ENCODE measurements at places on chromosomes 7 and 10.

GRCh38 chr7:82443036-82443546 lies 486 bp downstream of the CACNA2D1 start:
- no peak for DNase-seq

GRCh38 chr7:47338026-47338425 lies 243.9 kb downstream of the TNS3 start:
- DNase-seq, result no peak

DNA sequence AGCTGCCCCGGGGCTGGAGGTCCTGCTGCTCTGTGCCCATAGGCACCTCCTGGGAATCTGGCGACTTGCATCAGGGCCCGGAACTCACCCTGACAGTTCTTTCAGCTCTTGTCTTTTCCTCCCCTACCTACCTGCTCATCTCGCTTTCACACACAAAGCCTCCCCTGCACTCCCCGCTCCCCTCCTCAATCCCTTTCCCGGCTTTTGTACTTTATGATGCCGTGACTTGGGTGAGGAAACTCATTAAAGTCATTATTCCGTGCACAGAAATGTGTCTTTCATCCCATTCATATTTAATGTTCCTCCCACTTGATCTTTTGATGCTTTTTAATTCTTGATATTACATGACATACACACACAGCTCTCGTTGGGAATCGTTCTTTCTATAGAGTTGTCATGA lies 218.6 kb downstream of the RPS24 start:
- DNase-seq, result no peak

DNA sequence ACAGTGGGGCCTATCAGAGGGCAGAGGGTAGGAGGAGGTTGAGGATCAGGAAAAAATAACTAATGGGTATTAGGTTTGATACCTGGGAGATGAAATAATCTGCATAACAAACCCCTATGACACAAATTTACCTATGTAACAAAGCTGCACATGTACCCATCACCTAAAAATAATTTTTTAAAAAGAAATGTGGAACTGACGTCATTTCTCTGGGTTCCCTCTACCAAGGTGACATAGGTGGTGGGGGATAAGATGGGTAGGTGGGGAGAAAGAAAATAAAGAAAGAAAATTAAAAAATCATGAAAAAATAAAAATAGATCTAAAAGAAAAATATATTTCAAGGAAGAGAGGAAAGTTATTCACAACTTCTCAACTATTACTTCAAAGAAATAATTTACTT lies 153.1 kb upstream of the SORCS1 start:
- DNase-seq, result no peak

GRCh38 chr7:7736671-7737070 lies 18.3 kb upstream of the RPA3 start:
- no peak for DNase-seq

- no peak for DNase-seq
Measured at GRCh38 chr10:29783201-29783947, 148.6 kb upstream of the SVIL start.

GRCh38 chr7:81705206-81705605 lies 64.6 kb downstream of the HGF start:
- no peak for DNase-seq

DNA sequence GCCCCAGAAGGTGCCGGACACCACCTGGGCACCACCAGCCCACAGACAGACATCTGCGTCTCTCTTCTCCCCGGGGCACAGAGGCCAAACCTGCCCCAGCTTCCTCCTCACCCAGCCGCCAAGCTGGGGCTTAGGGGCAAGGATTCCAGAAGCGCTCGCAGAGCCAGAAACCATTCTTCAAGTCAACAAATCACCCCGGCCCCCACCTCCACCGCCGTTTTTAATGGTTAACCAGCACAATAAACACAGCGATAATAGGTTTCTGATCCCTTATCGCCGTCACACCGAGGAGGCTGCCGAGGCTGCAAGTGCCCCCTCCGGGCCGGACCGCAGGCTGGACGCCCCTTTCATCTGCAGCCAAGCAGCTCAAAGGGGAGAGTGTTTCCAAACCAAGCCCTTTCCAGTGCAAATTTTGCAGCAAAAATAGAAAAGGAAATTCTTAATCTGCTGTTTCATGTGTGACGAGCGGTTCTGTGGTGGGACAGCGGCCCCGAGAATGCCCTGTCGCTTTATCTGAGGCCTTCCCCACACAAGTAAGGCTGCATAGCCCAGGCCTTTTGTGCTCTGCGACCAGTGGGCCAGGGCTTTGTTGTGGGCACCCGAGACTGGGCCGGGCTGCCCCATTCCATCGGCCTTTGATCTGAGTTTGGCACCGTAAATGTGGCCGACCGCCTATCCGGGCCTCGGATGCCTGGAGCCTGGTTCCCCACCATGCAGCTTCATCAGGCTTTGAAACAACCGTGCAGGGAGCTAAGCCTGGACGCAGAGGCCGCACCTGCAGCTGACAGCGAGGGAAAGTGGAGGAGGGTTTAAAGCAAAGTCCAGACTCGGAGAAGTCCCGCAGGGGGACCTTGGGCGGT lies 83.2 kb downstream of the FOXL3 start:
- no peak for DNase-seq

DNA sequence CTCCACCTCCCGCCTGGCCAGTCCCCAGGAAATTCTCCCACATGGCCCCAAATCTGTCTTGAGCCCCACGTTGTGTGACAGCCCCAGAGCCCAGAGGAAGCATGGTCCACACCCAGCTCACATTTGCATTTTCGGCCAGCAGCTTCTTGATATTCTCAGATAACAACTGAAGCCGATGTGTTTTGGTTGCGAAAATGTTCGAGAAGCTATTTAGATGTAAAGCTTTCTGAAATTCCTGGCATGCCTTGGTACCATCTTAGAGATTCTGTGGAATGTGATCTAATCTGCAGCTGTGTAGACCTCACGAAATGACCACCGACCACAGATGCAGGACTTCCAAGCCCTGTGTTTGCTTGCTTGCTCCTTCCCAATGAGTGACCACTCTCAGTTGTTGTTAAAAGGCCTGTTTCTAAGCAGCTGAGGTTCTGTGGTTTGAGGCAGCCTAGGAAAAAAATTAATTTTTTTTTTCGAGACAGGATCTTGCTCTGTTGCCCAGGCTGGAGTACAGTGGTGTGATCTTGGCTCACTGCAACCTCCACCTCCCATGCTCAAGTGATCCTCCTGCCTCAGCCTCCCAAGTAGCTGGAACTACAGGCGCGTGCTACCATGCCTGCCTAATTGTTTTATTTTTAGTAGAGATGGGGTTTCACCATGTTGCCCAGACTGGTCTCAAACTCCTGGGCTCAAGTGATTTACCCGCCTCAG lies 8.8 kb downstream of the SLC4A2 start:
- DNase-seq, result no peak

DNA sequence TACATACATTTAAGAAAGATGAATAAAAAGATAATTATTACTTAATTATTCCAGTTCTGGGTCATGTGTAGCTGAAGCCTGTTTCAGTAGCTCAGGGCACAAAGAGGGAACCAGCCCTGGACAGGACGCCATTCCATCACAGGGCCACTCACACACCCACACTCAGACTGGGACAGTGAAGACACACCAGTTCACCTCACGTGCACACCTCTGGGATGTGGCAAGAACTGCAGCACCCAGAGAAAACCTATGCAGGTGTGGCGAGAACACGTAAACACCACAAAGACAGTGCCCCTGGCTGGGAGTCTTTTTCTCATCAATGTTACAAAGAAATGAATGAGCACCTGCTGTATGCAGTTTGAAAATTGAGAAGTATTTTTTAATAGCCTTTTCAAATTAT lies 1.6 kb upstream of the IDI1 start:
- DNase-seq, result peak; percentile 28

DNA sequence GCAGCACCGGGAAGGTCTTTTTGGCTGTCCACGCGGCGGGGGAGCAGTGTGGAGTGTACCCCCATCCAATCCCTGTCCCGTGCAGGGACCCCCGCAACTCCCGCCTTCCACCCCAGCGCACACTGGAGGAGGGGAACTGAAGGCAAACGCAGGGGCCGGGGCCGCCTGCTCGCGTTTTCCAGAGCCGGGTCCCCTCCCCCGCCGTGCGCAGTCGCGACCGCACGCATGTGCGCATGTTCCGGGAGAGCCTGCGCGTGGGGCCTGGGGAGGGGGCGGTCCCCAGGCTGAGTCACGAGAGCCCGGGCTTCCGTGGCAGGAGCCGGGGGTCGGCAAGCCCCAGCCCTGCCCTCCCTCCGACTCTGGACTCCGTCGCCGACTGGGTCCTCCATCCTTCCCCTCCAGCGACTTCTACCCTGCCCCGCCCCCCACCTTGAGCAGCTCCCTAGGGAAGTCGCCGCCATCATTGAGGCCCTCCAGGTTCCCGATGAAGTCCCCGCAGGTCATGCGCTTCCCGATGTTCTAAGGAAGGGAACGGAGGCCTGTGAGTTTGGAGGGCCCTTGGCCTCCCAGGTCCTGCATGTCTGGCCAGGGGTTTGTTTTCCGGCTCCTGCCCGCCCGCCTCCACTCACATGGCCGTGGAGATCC lies 8.0 kb downstream of the PSD start:
- peak; percentile 64 for DNase-seq

DNA sequence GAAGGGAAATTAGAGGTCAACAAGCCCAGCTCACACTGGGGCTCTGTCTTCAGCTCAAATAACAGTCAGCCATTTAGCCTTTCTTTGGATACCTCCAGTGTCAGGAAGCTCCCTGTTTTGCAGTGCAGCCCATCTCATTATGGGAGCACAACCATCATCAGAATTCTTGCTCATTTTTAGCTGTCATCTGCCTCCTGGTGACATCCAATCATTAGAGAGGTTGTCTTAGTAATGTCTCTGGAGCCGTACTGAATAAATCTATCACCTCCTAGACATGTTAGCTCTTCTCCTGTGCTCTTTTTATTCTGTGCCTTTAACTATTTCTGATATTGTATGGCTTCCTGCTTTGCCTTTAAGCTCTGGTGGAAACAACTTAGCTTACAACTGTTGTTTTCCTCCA lies 74.5 kb downstream of the CHRM2 start:
- no peak for DNase-seq

DNA sequence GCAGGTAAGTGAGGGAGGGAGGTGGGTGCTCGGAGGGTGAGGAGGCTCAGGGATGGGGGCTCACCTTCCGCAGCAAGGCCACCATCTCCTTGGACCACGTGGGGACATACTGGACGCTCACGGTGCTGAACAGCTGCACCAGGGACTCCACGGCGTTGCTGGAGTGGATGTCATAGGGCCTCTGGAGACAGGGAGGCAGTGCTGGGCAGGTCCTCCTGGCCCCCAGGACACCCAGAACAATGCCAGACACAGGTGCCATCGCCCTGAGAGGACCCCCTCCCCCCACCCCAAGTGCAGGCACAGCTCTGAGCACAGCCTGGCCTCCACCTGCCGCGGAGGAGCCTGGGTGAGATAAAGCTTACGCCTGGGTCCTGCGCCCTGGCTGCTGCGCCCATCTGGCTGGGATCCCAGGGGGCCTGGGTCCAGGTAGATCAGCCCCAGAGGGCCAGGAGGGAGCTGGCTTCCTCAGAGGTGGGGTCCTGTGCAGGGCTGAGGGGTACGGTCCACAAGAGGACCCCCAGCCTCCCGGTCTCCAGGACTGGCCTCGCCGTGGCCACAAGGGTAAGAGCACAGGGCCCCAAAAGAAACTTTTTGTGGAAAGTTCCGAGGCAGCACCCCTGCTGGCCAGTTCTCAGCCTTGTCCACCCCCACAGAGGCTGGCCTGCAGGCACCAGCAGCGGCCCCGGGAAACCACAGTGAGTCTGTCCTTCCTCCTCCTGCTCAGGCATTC lies 37.8 kb downstream of the DPYSL4 start:
- DNase-seq, result no peak

GRCh38 chr7:144588559-144589051 lies 185.1 kb upstream of the NOBOX start:
- DNase-seq, result no peak

DNA sequence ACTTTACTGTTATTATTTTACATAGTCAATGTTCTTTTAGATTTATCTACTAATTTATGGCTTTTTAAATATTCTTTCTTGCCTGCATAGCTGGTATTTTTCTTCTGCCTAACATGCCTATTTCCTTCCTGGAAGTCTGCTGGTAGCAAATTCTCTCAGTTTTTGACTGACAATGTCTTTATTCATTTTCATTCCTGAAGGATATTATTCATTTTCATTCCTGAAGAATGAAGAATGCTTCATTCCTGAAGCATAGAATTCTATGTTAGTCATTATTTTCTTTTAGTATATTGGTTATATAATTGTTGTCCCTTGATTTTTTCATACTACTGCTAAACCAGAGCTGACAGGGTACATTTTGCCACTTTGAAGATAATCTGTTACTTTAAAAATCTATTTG lies 41.8 kb downstream of the TMEM168 start:
- DNase-seq, result no peak

GRCh38 chr7:92833766-92834506 lies 2.4 kb downstream of the CDK6 start:
- DNase-seq, result peak; percentile 77

DNA sequence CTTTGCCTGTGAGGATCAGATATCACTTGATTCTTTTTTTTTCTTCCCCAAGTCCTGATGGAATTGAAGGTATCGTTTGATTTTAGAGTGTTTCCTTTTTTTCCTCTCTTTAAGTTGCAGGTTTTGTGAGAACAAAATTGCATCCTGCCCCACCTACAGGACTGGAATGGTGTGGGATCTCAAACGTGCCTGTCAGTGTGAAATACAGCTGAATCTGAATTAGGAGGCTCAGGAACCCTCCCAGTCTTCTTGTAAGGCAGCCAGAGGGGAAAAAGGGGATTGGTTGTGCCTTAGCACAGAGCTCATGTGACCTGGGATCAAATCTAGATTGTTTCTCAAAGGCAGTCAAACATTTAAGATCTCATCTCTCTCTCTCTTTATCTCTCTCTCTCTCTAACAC lies 32.7 kb upstream of the KLHL7 start:
- DNase-seq, result no peak

GRCh38 chr7:27210441-27211083 lies 10.7 kb upstream of the HOXA13 start:
- peak; percentile 52 for DNase-seq

GRCh38 chr7:80678707-80679106 lies 40.3 kb downstream of the CD36 start:
- no peak for DNase-seq

- no peak for DNase-seq
Measured at GRCh38 chr7:45417735-45418134, 156.4 kb upstream of the ADCY1 start.

DNA sequence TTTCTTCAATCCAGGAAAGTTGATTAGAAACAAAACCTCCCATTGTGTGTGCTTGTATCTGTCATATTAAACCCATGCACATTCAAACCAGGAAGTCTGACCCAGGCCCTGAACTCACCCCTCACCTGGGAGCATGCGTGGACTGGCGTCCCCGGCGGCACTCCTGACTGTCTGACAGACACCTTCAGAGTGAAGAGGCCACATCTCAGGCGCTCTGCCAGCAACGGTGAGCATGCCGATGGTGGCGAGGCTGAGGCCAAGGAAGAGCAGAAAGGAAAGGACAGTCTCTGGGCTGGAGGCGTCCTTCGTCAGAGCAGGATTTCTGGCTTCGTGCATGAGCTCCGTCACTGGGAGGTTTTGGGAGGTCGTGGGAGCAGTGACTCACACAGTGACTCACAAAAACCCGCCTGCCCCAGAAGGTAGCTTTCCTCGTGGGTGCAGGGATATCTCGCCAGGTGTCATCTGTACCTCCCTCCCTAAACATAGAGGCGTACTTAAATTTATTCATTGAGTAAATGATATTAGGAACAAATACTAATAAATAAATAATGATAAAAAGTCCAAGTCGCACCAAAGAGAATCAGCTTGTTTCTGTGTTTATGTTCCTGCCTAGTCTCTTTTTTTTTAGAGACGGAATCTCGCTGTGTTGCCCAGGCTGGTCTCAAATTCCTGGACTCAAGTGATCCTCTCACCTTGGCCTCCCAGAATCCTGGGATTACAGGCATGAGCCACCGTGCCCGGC lies 13.5 kb downstream of the IQCE start:
- DNase-seq, result no peak

GRCh38 chr7:91043186-91043585 lies 221.0 kb upstream of the FZD1 start:
- DNase-seq, result no peak

All from stimulated activated CD4-positive, alpha-beta T cell treated with anti-CD3 and anti-CD28 coated beads, Interleukin-12 subunit alpha, Interleukin-12 subunit beta, amount 100 ng/mL, for 24 hours (primary cell).